ENCODE measurements at places on chromosomes 7 and 10.

DNA sequence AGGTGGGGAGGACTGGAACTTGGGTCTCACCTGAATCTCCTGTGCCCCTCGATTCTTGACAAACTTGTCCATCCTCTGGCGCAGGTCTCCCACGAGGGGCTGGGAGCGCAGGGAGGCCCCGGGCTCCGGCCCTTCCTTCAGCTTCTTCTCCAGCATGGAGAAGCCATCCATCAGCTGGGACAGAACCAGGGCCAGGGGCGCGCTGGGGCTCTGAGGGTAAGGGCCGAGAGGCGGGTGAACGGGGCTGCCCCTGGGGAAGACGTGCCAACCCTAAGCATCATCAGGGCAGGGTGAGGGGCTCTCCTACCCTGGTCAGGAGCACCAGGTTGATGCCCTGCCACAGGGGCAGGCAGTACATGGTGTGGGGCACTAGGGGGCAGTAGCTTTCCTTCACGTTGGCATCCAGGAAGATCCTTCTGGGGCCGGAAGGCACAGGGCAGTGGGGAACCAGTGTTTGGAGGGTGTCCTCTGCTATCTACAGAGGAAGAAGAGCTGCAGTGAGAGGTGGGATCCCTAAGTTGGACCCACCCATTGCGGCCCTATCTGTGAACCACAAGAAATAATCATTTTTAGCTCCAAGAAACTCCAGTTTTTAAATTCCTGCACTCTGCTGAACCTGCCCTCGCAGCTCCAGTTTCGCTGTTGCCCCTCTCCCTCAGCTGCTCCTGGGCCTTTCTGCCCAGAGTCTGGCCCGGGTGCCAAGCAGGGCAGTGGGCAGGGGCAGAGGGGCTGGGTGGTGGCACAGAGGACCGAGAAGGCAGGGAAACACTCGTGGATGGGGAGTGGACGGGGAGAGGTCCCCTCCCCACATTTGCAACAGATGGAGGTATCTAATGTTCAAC, 10.8 kb upstream of the PYROXD2 start:
- DNase-seq: no peak

- no peak for DNase-seq
Observed at GRCh38 chr10:3145366-3145765, 27.2 kb downstream of the PITRM1 start.

GRCh38 chr10:131901181-131901829, 497 bp downstream of the PPP2R2D start:
- no peak for DNase-seq

- DNase-seq: no peak
Observed at GRCh38 chr7:24227603-24228359, 56.2 kb upstream of the NPY start.

DNA sequence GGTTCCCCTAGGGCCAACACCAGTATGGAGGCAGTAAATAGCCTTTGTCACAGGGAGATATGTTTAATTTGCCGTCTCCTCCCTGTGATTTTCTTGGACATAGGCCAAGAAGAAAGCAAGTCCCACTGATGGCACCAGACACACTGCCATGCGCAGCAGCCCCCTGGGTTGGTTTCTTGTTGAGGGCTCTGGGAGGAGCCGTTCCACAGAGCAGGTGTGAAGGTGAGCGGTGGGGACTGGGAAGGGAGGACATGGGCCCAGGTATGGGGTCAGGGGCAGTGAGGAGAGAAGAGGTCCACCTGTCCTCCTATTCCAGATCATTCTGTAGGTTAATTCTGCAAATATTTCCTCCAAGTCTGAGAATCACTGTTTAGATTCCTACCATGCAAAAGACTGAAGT, 376.1 kb downstream of the PLXNA4 start:
- no peak for DNase-seq

DNA sequence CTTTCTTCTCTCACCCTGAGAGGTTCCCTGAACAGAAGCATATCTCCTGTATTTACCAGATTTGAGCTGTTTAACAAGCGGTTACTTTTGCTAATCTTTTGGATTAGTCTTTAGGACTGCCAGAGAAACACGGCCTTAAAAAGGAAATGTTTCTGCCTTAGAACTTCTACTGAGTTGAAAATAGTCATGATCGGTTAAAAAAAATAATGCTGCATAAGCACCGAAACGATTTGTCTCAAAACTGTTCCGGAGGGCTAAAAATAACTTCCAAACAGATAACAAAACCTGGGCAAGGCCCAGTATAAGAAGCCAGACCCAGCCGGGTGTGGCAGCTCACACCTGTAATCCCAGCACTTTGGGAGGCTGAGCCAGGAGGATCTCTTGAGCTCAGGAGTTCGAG, 43.3 kb upstream of the CYTH3 start:
- no peak for DNase-seq

GRCh38 chr7:43585562-43585961, 2.7 kb downstream of the STK17A start:
- no peak for DNase-seq

GRCh38 chr7:142854372-142855113, at the start of gene EPHB6:
Gene EPHB6, plus strand, starts transcription at chr7:142855076. Its CDS starts 8,152 bp downstream, at chr7:142863228.
- DNase-seq: no peak

GRCh38 chr10:6310977-6311376, 108.2 kb downstream of the PFKFB3 start:
- DNase-seq: no peak

GRCh38 chr7:130309986-130310385, 17.0 kb downstream of the CPA4 start:
- no peak for DNase-seq

- DNase-seq: no peak
Observed at GRCh38 chr7:154698726-154699291, 304.1 kb downstream of the PAXIP1 start.

DNA sequence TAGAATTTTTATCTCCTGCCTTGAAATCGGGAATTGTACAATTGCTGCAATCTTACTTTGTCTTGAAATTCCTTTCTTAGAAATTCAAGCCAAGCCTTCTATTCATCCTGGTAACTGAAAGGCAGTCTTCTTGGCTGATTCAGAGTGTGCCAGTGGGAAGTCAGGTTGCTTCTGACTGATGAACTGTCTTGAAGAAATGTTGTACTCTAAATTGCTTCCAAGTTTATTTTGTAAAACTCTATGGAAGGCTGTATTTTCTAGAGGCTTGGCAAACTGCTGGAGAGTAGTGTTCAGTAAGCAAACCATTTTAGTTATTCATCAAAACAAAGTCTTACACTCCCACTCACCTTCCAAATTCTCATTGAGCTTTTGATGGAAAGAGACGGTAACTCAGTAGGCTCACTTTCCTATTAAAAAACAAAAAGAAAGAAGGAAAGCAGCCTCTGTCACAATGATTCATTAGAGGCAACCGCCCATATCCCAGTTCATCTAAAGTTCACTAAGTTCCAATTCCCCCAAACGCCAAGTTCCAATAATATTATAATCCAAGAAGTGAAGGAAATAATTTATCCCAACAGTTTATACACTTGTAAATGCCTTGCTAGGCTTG, 187.9 kb upstream of the MALRD1 start:
- DNase-seq: no peak

- no peak for DNase-seq
Observed at GRCh38 chr10:58820861-58821751, 308.4 kb downstream of the BICC1 start.

DNA sequence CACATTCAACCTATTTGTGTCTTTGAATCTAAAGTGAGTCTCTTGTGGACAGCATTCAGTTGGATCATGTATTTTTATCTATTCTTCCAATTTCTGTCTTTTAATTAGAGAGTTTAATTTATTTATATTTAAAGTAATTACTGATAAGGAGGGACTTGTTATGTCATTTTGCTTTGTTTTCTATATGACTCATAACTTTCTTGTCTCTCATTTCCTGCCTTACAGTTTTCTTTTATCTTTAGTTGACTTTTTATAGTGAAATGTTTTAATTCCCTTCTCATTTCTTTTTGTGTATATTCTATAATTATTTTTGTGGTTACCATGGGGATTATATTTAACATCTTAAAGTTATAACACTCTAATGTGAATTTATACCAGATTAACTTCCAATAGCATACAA, 7.3 kb upstream of the ZNF518A start:
- no peak for DNase-seq

DNA sequence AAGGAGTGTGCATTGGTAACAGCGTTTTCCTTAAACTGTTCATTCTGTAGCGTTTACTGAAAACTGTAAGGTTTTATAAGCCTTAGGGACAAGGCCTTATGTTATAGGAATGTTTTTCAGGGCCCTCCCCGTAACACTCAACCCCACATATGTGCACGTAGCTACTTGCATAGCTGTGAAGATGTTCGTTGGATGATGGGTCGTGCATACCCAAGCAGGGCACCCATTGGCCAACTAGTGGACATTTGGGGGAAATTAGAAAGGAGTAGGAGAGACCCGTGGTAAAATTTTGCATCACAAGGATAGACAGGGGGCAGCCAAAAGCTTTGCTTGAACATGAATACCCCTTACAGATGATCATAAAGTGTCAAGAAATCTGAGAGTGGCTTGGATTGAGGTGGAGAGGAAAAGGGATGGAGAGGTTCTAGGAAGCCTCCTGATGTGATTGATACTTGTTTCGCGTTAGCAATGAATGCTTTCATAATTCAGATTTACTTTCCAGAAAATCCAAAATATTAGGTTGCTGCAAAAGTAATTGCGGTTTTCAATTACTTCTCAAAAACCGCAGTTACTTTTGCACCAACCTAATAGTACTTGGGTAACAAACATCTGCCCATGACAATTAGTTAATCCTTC, 878 bp downstream of the SEC61A2 start:
- peak; percentile 7 for DNase-seq

GRCh38 chr7:466465-467191, 53.0 kb downstream of the PDGFA start:
- DNase-seq: no peak

GRCh38 chr7:39353615-39354376, 212.4 kb upstream of the YAE1 start:
- DNase-seq: no peak

DNA sequence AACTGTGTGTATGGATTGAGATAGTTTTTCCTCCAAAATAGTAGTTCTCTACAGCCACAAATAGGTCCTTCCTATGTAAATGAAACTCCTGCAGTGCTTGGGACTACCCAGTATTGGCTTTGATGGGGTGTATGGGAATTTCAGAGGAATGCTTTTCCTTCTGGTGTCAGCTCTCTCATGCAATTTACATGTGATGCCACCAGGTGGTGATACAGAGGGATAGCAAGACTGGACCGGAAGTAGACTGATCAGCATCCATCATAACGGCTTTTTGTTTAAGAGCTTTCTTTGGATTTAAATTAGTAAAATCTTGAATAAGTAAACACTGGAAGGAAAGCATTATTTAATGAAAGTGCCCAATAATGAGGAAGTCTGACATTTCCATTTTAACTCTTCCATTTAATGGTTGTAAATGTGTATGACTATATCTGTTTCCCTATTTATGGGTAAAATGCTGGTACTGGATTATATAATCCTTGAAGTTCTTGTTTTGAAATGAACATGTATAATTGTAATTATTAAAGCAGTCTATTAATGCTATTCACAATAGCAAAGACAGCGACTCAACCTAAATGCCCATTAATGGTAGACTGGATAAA, 22.7 kb downstream of the DYNC1I1 start:
- DNase-seq: peak; percentile 42

DNA sequence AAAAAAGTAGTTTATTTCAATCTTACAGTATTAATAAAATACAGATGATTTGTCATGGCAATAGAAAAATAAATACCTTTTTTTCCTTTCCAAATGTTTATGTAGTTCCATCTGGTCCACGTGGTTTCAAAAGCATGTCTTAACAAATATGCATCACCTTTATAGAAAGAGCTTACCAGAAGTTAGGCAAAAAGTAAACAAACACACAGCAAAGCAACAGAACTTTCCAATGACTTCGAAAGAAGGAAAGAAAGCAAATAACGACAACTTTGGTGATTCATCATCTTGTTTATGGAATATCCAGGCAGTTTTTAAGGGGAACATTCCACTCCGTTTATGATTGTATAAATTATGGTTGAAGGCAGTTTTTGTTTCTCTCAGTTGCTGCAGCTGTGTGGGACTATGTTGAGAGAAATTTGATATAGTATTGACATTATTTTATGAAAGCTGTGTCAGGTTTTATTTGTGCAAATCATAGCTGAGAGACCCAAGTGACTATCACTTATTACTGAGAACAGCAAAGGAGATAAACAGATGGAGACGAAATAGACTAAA, 203.1 kb downstream of the CDC14C start:
- DNase-seq: no peak

DNA sequence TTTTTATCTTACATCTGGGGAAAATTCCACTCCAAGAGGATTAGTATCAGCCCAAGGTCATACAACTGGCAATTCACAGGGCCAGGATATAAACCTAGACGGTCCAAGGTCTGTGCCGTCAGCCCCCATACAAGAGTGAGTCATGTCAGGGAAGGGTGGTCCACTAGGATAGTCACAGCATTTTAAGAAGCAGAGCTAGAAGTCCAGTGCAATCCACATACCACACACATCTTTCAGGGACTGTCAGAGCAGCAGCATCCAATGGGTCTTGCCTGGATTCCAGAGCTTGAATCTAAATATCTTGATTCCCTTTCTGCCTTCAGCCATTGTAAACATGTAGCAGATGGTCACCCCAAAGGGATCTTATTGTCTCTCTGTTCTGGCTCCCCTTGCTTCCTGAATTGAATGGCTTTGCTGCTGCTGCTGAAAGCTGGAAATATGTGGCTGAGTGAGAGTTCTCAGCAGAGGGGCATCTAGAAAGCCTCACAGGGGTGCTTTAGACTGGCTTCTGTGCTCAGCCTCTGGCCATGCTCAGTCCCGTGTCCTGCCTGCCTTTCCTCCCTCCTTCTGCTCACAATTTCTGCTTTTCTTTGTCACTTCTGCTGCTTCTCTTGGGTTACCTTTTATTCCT, 9.9 kb upstream of the OR6V1 start:
- DNase-seq: no peak

- no peak for DNase-seq
Observed at GRCh38 chr7:42099066-42099465, 137.9 kb downstream of the GLI3 start.

DNA sequence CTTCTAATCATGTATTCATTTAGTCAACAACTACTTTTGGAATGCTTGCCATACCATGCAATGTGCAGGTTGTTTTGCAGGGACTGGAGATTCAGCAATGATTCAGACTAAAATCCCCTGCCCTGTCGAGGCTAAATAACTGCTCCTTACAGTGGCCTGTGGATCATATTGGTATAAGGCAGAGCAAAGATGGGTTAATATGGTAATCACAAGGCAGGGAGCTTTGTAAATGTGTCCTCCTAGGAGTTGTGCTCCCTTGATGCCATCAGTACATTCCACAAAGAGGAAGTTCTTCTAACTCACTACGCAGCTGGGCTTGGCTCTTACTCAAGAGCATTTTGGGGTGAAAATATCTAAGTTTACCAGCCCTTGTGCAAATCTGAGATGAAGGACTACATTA, 614 bp upstream of the IFIT2 start:
- no peak for DNase-seq

GRCh38 chr10:31582365-31583052, 263.5 kb downstream of the ZEB1 start:
- DNase-seq: no peak

GRCh38 chr7:37977243-37977642, 56.8 kb downstream of the EPDR1 start:
- no peak for DNase-seq

DNA sequence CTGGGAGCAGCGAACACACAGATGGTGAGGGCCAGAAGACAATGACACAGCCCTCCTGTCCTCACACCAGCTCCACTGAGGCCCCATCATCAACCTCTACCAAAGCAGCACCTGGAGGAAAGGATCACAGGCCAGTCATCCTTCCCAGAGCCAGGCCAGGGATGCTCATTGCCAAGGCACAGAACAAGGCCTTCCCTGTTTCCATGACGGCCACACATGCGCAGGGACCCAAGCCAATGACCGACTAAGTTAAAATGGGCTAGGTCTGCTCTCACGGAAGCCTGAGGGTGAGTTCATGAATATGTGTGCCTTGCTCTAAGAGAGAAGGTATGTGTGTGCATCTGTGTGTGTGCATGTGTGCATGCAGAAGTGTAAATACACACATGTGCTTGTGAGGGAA, 39.6 kb downstream of the COBL start:
- DNase-seq: no peak

All from iPS DF 19.7 (cell line).